NCI-H446 (cell line): ENCODE measurements at places on chromosomes 12 and 14.

DNA sequence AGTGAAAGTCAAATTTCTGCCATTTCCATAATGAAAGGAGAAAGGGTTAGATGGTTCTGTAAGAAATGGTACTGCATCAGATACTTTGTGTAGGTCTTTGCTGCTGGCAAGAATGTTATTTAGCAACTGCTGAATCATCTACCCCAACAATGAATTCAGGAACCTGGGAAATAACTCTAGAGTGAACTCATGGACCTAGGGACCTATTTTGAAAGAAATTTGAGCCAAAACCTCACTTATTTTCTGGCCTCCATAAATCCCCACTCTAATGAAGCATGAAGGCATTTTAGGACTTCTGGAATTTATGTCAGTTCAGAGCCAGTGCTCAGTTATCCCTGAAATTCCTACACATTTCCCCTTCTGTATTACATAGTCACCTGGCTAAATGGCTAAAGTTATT is 50.9 kb upstream of the CPNE8 start:
- no peak for DNase-seq

DNA sequence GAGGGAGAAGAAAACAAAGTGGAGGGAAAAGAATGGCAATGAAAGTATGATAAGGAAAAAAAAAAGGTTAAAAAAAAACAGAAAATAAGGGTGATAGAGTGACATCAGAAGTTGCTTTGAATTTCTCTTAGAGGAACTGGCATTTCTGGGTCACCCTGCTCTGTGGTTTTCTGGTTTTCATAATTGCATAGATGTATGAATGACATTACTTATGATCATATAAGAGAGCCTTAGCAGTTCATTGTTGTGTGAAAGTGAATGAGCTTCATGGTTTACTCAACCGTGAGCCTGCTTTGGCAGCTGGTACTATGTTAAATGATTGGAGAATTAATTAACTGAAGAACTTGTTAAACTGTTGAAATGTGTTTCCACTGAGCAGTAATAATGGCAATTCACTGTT is 336.4 kb upstream of the FBXO33 start:
- DNase-seq, result no peak

- DNase-seq, result no peak
These were observed 410.3 kb upstream of the LMO3 start for GRCh38 chr12:17016116-17016864.

GRCh38 chr12:68470664-68471328 is 138.6 kb upstream of the MDM1 start:
- DNase-seq, result no peak

GRCh38 chr12:45568808-45569207 is 160.7 kb upstream of the ARID2 start:
- DNase-seq, result no peak

- DNase-seq, result no peak
These were observed 4.8 kb downstream of the SLC39A2 start for GRCh38 chr14:21003788-21004346.
